ENCODE measurements at places on chromosomes 12 and 14. TPM values are rescaled to one million over a fixed set of nuclear protein-coding genes. Genes with fewer than 3 reads are reported as not detected.

The CLEC1B gene
- total RNA-seq, result not detected

The OR4K14 gene
- total RNA-seq, result not detected

The GPR135 gene
- total RNA-seq, result 1.4 TPM

The TPH2 gene
- total RNA-seq, result not detected

The GALNT16 gene
- 0.02 TPM for total RNA-seq

The HSP90AA1 gene
- total RNA-seq, result 580 TPM

The CHD8 gene
- 135 TPM for total RNA-seq

The PMEL gene
- not detected for total RNA-seq

The MIP gene
- total RNA-seq, result not detected

The HOTAIR gene
- total RNA-seq, result not detected

The NGB gene
- total RNA-seq, result not detected

The TMEM30B gene
- 0.37 TPM for total RNA-seq

The IAPP gene
- not detected for total RNA-seq

The NPAS3 gene
- total RNA-seq, result 0.05 TPM

The AQP6 gene
- not detected for total RNA-seq

The NANOG gene
- total RNA-seq, result not detected

The TMEM117 gene
- total RNA-seq, result 1.1 TPM

The ACRBP gene
- 1.5 TPM for total RNA-seq

The CLEC2A gene
- total RNA-seq, result not detected

The BTBD6 gene
- 39.7 TPM for total RNA-seq

The CIROP gene
- not detected for total RNA-seq

The PPP2R5C gene
- 250 TPM for total RNA-seq

The KRT77 gene
- total RNA-seq, result not detected

The IL26 gene
- 5.7 TPM for total RNA-seq

The RAB15 gene
- 6.3 TPM for total RNA-seq

The ERBB3 gene
- total RNA-seq, result 1.3 TPM

The CCDC38 gene
- total RNA-seq, result 0.12 TPM

The TAS2R13 gene
- total RNA-seq, result 2.8 TPM

The SLC7A8 gene
- total RNA-seq, result 0.25 TPM

The RND1 gene
- 4.0 TPM for total RNA-seq

The CCDC175 gene
- total RNA-seq, result not detected

The CPNE6 gene
- not detected for total RNA-seq

The RNF10 gene
- 172 TPM for total RNA-seq

The RASAL1 gene
- total RNA-seq, result not detected
